NCI-H510A treated with DMSO at 0.1 percent for 48 hours (cell line): ENCODE measurements at places on chromosomes 2 and 18.
A peak's percentile ranks its signal among the peaks of the same experiment; 100 is the strongest.

- no peak for DNase-seq
These were observed 6.1 kb downstream of the GPR17 start for GRCh38 chr2:127651971-127652550.

- no peak for DNase-seq
These were observed 93.5 kb downstream of the LPIN1 start for GRCh38 chr2:11839916-11840315.

DNA sequence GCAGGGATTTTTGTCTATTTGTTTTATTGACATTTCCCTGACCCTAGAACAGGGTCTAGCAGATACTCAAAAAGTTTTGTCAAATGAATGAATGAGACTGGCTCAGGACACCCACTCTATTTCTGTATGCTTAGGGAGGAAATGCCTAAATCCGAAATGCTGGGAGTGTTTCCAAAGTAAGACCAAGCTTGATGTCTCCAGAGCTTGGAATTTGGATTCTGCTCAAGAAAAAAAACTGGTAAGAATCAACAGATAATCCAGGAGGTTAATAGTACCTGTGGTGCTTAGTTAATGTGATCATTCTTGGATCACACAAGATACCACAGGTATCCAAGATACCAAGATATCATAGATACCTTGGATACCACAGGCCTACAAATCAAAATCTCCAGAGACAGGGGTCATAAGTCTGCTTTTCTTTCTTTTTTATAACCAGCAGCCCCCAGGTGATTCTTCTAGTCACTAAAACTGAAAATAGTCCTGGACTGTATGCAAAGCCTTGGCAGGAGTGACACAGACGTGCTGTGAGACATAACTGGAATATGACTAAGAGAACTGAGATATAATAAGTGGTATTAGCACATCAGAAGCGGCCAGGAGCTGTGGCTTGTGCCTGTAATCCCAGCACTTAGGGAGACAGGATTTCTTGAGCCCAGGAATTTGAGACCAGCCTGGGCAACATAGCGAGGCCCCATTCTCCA lies 39.9 kb upstream of the SP3 start:
- no peak for DNase-seq

DNA sequence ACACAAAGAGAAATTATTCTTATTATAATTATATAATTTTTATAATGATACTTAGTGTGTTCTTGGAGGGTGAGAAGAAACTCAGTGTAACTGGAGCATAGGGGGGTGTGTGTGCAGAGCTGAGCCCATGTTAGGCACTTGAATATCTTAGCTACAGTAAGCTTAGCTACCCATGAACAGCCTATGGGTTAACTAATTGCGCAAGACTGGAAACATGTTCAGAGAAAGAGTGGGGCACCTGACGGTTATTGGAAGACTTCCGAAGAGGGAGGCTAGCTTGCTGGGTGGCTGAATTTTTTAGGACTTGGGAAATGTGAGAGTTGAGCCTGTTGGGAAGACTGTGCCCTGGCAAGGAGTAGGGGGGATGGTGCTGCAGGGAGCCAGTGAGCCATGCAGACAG lies 229.2 kb downstream of the SLC4A3 start:
- DNase-seq: no peak

GRCh38 chr2:96359866-96360265 lies 24.3 kb downstream of the NCAPH start:
- no peak for DNase-seq

DNA sequence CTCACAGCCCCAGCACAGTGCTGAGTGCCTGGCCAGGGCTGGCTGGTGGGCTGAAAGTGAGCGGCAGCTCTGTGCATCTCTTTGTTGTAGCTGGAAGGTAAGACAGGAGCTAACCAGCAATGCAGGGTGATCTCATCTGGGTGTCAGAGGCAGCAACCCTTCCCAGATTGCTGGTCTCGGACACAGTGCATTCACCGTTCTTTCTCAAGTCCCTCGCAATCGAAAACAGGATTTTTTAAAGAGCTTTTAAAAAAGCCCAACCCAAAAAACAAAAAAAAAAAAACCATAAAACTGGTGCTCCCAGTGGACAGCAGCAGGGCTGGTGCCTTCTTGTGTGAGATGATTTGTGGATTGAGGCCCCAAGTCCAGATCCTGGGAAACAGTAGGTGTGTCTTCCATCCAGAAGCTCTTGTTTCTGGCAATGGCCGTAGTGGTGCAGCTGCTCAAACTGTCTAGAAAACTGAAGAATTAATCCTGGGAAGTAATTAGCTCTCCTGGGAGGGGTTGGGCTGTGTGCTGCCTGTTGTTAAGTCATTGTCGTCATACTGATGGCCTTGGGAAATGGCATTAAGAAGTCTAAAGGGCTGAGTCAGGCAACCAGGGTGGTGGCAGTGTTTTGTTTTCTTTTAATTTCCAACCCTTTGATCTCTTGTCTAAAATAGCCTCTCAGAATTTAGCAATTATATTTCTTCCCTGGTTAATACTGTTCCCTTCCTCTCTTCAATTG lies 156.7 kb downstream of the KLHL29 start:
- DNase-seq: peak; percentile 58

DNA sequence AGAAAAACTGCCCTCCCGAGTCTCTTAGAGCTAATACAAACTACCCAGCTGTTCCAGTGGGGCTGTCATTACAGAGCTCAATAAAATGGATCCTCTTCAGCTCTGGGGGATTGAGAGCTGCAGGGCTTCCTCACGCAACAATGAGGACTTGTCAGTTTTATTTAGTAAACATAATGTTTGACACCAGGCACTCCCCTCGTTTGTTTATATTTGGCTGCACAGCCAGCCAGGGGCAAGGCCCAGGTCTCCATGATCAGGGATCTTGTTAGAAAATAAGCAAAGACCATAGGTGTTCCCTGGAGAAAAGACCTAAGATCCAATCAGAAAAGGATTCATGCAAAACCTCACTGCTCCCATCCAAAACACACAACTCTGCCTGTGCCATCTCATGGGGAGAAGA lies 158.2 kb downstream of the C1D start:
- DNase-seq: no peak

DNA sequence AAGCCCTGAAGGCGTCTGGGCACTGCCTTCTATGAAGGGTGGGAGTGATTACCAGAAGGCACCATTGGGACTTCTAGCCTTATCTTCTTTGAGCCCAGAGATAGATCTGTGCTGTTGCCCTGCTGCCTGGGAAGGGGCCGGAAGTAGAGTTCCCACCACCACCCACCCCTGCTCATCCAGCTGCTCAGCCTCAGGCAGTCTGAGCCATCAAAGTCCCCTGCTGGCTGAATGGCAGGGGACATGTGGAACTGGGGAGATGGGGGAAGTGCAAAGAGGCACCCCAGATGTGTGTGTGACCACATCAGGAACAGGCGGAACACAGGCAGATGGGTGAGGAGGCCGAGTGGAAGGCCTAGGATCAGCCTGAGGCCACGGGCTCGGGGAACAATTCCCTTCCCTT lies 3.3 kb upstream of the WNT10A start:
- no peak for DNase-seq

DNA sequence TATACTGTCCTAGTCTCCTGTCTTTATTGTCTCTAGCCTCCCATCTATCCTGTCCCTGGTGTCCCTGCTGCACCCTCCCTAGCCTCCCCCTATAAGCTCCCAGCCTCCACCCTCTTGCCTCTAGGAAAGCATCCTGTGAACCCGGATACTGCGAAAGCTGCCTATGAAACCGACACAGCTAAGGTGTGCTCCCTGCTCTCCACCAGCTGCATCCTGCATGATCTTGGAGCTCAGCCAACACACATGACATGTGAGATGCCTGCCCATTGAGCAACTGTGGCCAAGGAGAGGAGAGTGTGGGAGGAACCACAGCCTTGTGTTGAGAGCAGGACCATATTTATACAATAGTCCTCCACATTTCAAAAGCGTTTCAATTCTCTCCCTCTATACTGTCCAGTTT lies 187.1 kb downstream of the ZBTB7C start:
- peak; percentile 87 for DNase-seq

GRCh38 chr2:40240070-40240469 lies 211.8 kb downstream of the SLC8A1 start:
- peak; percentile 13 for DNase-seq

DNA sequence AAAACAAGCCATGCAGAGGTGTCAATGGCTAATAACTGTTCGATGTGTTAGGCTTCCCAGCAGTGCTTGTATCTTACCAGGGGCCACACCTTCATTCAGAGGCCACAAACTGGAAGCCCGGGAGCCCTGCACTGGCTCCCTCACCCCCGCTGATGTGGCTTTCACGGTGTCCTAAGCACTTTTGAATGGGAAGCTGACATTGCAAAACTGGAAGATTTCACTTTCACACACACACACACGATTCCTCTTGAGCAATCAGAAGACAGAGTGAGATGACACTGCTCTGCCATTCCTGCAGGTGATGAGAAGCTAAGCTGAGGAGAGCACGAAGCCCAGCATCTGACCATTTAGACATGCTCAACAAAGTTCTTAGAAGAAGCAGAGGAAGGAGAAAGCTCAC lies 8.6 kb upstream of the ZNF407 start:
- DNase-seq: no peak

- DNase-seq: no peak
These were observed 400.3 kb downstream of the MTX2 start for GRCh38 chr2:176669398-176670174.

GRCh38 chr2:169768262-169768995 lies 30.2 kb upstream of the SSB start:
- DNase-seq: no peak

- no peak for DNase-seq
These were observed 226.1 kb upstream of the CCDC68 start for GRCh38 chr18:55185391-55185790.

- no peak for DNase-seq
These were observed 54.9 kb downstream of the VRK2 start for GRCh38 chr2:58101500-58101899.

DNA sequence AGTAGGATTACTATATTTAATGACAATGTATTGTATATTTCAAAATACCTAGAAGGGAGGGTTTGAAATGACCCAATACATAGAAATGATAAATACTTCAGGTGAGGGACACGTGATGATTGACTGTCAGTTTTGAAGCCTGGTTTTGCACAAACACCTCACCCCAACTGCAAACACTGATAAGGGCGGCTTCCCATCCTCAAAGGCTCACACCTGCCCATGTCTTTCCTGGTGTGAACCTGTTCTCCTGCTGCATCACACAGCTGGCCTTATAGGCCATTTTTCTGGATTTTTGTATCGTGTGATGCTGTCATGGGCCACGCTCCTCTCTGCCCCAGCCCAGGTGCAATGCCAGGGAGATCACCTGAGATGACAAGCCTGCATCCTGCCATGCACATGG lies 166.5 kb upstream of the NCK2 start:
- DNase-seq: no peak

GRCh38 chr18:44887227-44887631 lies 206.5 kb downstream of the SETBP1 start:
- no peak for DNase-seq

GRCh38 chr2:184597571-184597991 lies 748 bp upstream of the ZNF804A start:
- DNase-seq: no peak

GRCh38 chr18:7545734-7546133 lies 21.4 kb upstream of the PTPRM start:
- no peak for DNase-seq

- DNase-seq: no peak
These were observed 99.1 kb downstream of the GREB1L start for GRCh38 chr18:21341141-21341540.

- no peak for DNase-seq
These were observed 76.5 kb upstream of the HS6ST1 start for GRCh38 chr2:128395196-128395595.

- DNase-seq: no peak
These were observed 118.4 kb downstream of the ALK start for GRCh38 chr2:29802986-29803385.

DNA sequence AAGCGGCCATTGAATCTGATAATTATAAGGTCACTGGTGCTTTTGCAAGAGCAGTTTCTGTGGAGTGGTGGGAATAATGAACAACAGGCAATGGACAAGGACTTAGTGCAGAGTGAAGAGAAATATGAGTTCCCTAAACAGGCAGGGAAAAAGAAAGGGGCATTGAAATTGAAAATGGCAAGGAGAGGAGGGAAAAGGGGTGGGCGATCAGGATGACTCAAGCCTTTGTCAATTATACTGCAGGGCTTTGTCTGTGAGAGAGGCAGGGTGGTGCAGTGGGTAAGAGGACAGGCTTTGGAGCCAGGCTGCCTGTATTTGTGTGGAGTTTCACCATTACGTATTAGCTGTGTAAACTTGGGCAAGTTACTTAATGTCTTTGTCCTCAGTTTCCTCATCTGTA lies 29.5 kb upstream of the PAIP2B start:
- DNase-seq: no peak

- no peak for DNase-seq
These were observed 241.2 kb downstream of the CYP26B1 start for GRCh38 chr2:71906357-71906973.

DNA sequence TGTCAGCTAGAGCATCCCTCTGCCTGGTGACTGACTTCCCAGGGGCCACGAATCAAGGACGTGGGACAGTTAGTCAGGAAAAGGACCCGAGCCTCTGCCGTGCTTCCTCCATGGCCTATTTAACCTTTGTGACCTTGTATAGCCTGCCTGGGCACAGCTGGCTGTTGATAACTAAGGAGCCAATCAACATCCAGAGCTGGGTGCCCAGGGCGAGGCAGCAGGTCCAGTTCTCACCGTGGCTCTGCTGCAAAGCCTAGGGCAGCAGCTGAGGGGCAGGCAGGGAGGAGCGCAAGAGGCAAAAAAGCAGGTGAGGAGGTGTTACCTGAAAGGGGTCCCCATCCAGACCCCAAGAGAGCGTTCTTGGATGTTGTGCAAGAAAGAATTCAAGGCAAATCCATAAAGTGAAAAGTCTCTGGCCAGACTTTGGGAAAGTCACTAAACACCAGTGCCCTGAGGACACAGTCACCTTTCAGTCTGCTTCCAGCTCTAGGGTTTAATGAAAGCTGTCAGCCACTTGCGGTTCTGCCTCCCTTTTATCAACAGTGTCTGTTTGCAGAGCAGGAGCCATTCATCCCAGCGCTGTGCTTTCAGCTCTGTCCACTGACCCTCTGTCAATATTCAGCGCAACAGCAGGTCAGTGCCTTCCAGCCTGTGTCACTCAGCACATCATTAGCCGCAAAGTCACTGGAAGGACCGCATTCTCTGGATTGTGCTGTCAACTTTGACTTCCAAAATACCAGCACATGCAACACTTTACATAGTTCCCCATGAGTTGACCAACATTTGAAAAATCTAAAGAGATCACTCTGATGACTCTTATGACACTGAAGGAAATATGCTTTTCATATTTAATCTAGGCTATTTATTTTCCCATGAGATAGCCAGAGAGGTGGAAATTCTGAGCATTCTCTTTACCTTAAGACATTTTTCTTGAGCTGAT lies 38.6 kb upstream of the ASAP2 start:
- DNase-seq: peak; percentile 33

GRCh38 chr2:37349231-37349860 lies 4.9 kb downstream of the QPCT start:
- peak; percentile 92 for DNase-seq

GRCh38 chr18:50622865-50623393 lies 63.0 kb downstream of the MAPK4 start:
- peak; percentile 8 for DNase-seq

- no peak for DNase-seq
These were observed 18.4 kb downstream of the STK25 start for GRCh38 chr2:241489733-241490680.

- DNase-seq: no peak
These were observed 86.0 kb upstream of the ITGA4 start for GRCh38 chr2:181371195-181371594.

- no peak for DNase-seq
These were observed 3.6 kb downstream of the VIL1 start for GRCh38 chr2:218422403-218423086.
